ENCODE measurements at places on chromosomes 2 and 18.
A peak's percentile ranks its signal among the peaks of the same experiment; 100 is the strongest.

- DNase-seq, result peak; percentile 4
Measured at GRCh38 chr18:54983041-54983686, 23.9 kb upstream of the CCDC68 start.

DNA sequence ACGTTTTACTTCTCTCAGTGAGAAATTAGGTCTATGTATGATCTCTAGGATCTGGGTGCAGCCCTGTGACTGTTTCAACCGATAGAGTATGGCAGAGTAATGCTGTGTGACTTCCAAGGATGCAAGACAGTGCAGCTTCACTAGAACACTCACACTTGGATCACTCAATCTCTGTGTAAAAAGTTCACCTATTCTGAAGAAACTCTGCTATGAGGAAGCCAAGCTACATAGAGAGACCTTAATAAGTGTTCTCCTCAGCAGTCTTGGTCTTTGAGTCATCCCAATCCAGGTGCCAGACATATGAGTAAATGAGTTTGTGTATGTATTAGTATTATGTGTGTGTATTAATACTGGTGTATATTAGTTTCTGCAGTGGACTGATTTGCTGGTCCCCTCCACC lies 335.0 kb downstream of the NR4A2 start:
- no peak for DNase-seq

DNA sequence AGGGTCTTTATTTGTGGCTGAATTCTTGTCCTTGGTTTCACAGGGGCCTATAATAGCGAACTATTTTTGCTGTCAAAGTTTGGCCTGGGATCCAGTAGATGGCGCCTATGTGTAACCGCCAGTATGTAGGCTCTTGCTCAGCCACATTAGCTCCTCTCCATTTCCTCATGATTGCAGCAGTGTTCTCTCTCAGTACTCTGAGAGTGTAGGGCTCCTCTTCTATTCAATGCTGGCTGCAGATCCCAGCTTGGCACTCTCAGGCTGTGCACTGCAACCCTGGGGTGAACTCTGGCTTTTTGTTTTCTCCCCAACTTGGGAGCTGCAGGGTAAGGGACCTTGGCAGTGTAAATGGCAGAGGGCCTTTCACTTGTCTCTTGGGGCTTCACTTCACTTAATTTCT lies 344.6 kb upstream of the CHAC2 start:
- DNase-seq, result no peak

DNA sequence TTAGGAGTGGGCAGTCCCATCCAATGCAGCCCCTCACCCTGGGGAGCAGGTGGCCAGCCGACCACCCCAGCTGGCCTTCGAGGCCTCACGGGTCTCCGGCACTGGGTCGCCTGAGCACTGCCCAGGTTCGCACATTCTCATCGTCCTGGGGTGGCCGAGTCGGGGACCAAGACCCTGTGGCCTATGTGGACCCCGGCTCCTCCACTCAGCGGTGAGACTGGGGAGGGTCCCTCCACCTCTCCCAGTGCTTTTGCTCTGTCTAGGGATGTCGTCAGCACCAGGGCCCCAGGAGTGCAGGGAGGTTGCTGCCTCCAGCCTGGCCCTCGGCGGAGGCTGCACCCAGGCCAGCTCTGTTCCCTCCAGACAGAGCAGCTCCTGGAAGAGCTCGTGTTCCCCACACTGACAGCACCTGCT lies 89.6 kb downstream of the TPO start:
- no peak for DNase-seq

GRCh38 chr18:69951182-69951581 lies 3.5 kb upstream of the CD226 start:
- no peak for DNase-seq

GRCh38 chr18:76673281-76674185 lies 148.8 kb upstream of the ZNF236 start:
- DNase-seq, result no peak
